Activated CD4-positive, alpha-beta T cell treated with anti-CD3 and anti-CD28 coated beads for 36 hours (primary cell): ENCODE measurements at places on chromosomes 5 and 9. TPM values are rescaled to one million over a fixed set of nuclear protein-coding genes. Genes with fewer than 3 reads are reported as not detected.

The LHX3 gene
- not detected for total RNA-seq

The ARL14EPL gene
- not detected for total RNA-seq

The ACSL6 gene
- 3.1 TPM for total RNA-seq

The GPR150 gene
- total RNA-seq = 0.37 TPM

The NMUR2 gene
- not detected for total RNA-seq

The ZBED3 gene
- 2.9 TPM for total RNA-seq

The ANKDD1B gene
- 0.21 TPM for total RNA-seq

The PCDHGA12 gene
- total RNA-seq = 0.09 TPM

The DNAH5 gene
- total RNA-seq = not detected

The PCDHA1 gene
- not detected for total RNA-seq

GRCh38 chr5:8500426-8500825 lies 631.5 kb downstream of the MTRR start:
- no peak overlapping the region for H3K27ac ChIP-seq
- H3K4me3 ChIP-seq = no peak overlapping the region
- DNase-seq = no peak
- no peaks in the 10 kb centered on the region for H3K27me3 ChIP-seq

GRCh38 chr9:99509900-99510535 lies 287.9 kb downstream of the SEC61B start:
- no peak overlapping the region for H3K4me3 ChIP-seq
- DNase-seq = no peak
- no peak overlapping the region for H3K27ac ChIP-seq

- peaks cover 8% of the 10 kb centered on the region for H3K4me1 ChIP-seq
- H3K36me3 ChIP-seq = peaks cover 48% of the 10 kb centered on the region
Observed at GRCh38 chr9:33273972-33274328, 9.1 kb downstream of the CHMP5 start.

DNA sequence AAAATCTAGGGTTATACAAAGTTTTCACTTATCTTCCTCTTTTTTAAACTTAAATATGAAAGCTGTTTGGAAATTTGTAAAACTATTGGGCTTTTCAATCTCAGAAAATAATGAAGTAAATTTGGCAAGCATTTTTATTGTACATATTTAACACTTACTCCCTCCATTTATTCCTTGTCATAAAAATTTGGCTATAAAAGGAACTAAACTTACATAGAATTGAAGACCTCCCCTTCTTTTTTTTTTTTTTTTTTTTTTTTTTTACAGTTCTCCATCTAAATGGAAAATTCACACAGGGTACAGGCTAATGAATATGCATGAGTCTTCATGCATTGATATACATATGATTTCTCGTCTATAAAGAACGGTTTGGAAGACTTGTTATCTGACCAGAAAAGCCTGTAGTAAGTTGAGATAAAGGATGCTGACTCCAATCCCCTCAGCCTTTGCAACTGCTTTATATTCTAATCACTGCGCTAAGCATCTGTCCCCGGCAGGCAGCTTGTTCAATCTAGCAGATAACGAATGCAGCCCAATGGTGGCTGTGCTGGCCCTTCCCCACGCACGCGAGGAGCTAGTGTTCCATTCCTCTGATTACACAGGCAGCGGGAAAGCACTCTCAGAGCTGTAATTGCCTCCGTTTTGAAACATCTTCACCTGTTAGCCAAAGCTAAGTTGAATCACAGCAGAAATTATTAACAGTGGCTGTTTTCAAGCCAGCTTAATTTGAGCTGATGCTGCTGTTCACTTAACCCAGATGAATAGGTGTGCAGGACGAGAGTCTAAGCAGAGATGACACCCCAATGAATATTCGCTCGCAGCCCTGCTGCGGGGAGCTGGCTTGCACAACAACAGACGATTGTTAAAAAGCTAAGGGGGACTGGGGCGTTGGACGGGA lies 453.8 kb upstream of the ZNF608 start:
- no peak overlapping the region for H3K4me3 ChIP-seq
- no peak overlapping the region for H3K27ac ChIP-seq

DNA sequence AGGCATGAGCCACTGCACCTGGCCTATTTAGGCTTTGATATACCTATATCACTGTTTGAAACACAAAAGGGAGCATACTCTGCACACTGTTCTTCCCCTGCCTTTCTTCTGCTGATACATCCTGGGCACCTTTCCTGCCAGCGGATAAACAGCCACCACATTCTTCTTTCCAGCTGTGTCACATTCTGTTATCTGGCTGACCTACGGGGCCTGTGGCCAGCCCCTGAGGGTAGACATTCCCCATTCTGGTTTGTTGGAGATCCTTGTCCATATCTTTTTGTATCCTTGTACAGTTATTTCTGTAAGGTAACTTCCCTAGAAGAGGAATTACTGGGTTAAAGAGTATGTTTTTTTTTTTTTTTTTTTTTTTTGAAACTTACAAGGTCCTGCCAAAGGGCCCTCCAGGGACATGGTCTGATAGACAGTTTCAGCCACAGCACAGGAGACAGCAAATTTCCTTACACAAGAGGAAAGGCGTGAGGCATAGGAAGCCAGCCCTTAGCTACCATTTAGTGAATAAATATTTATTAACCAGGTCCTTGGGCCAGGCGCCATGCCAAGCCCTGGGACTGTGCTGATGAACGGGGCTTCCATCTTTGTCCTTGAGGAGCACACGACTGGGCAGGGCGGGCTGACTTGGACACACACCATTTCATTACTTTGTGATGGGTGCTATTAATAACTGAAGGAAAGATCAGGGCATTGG lies 57.8 kb downstream of the ERGIC1 start:
- no peak overlapping the region for H3K27ac ChIP-seq
- H3K27me3 ChIP-seq = no peaks in the 10 kb centered on the region
- peaks cover 3% of the 10 kb centered on the region for H3K36me3 ChIP-seq
- no peaks in the 10 kb centered on the region for H3K4me1 ChIP-seq
- no peak for DNase-seq
- no peak overlapping the region for H3K4me3 ChIP-seq

DNA sequence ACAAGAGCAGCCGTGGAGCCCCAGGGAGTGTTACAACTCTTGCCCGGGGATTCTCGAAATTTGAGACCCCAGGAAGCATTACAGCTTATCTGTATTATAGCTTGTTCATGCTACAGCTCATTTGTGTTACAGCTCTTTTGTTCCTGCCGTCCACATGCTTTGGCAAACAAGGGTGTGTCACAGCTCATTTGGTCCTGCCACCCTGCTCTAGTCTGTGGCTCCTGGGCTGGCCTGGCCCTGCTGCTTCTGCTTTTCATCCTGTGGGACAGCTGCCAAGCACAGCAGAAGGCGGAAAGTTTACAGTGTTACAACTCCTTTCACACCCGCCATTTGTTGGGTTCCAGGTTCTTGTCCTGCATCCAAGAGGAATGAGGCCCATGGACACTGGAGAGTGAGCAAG lies 685.0 kb downstream of the SLCO4C1 start:
- no peaks in the 10 kb centered on the region for H3K4me1 ChIP-seq
- no peak for DNase-seq
- H3K4me3 ChIP-seq = no peak overlapping the region
- no peak overlapping the region for H3K27ac ChIP-seq

DNA sequence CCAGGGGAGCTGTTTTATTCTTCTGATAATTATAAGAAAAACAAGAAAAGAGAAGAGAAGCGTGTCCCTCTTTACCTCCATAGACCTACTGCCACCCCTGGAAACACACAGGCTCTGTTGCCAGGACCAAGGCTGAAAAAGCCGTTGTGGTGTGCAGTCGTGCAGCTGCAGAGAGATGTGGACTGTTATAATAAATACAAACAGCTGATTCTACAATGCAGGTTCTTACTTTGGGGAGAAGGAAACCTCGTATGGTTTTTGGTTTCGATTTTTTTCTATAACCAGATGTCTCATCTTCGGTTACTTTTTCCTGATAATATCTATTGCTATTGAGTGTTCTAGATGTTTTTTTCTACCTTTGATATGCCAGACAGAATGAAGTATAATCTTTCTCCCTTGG lies 28.1 kb downstream of the FYB1 start:
- peak overlapping the region; percentile 59 for H3K4me3 ChIP-seq
- H3K27me3 ChIP-seq = no peaks in the 10 kb centered on the region
- no peak for DNase-seq
- peaks cover 11% of the 10 kb centered on the region for H3K36me3 ChIP-seq

- DNase-seq = no peak
- H3K4me1 ChIP-seq = no peaks in the 10 kb centered on the region
- H3K36me3 ChIP-seq = no peaks in the 10 kb centered on the region
- no peak overlapping the region for H3K4me3 ChIP-seq
- H3K27ac ChIP-seq = no peak overlapping the region
- no peaks in the 10 kb centered on the region for H3K27me3 ChIP-seq
Observed at GRCh38 chr5:9878206-9878605, 248.1 kb upstream of the TAS2R1 start.

GRCh38 chr5:68140763-68141162 lies 74.8 kb upstream of the PIK3R1 start:
- no peak for DNase-seq
- H3K27ac ChIP-seq = no peak overlapping the region
- H3K4me3 ChIP-seq = no peak overlapping the region
- no peaks in the 10 kb centered on the region for H3K27me3 ChIP-seq
- peaks cover 4% of the 10 kb centered on the region for H3K4me1 ChIP-seq
- H3K36me3 ChIP-seq = no peaks in the 10 kb centered on the region

DNA sequence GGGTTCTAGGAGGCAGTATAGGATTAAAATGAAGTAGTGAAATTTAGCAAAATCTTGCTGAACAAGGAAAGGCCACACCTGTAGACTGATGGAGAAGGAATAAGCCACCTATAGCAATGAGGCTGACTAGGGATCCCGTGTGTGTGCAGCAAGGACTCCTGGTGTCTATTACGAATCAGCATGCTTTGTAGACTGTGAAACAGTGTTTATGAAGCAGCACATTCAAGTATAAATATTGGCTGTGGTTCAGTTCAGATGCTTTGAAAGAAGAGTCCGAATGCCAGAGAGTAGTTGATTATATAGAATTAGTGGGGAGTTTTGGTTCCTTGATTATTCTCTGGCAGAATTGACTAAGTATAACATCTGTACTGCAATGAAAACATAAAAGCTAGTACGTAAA lies 41.8 kb downstream of the CAST start:
- H3K4me3 ChIP-seq = peak overlapping the region; percentile 91
- H3K27me3 ChIP-seq = no peaks in the 10 kb centered on the region
- DNase-seq = no peak
- no peaks in the 10 kb centered on the region for H3K36me3 ChIP-seq
- peaks cover 54% of the 10 kb centered on the region for H3K4me1 ChIP-seq

GRCh38 chr5:177130211-177131018 lies 3.2 kb upstream of the NSD1 start:
- no peak overlapping the region for H3K4me3 ChIP-seq
- peaks cover 28% of the 10 kb centered on the region for H3K4me1 ChIP-seq
- no peak overlapping the region for H3K27ac ChIP-seq
- no peaks in the 10 kb centered on the region for H3K27me3 ChIP-seq
- H3K36me3 ChIP-seq = peaks cover 10% of the 10 kb centered on the region

GRCh38 chr5:61089351-61089750 lies 72.9 kb downstream of the SMIM15 start:
- peaks cover 2% of the 10 kb centered on the region for H3K4me1 ChIP-seq
- no peak overlapping the region for H3K27ac ChIP-seq
- no peaks in the 10 kb centered on the region for H3K27me3 ChIP-seq
- DNase-seq = no peak
- peaks cover 38% of the 10 kb centered on the region for H3K36me3 ChIP-seq

GRCh38 chr9:121207371-121207940 lies 5.8 kb upstream of the RAB14 start:
- H3K4me1 ChIP-seq = peaks cover 19% of the 10 kb centered on the region
- DNase-seq = no peak
- H3K4me3 ChIP-seq = no peak overlapping the region
- H3K36me3 ChIP-seq = no peaks in the 10 kb centered on the region
- H3K27me3 ChIP-seq = no peaks in the 10 kb centered on the region

- H3K36me3 ChIP-seq = peaks cover 13% of the 10 kb centered on the region
- peaks cover 8% of the 10 kb centered on the region for H3K4me1 ChIP-seq
- H3K4me3 ChIP-seq = peak overlapping the region; percentile 96
Observed at GRCh38 chr5:69188811-69189161, 597 bp upstream of the CENPH start.

- no peak overlapping the region for H3K4me3 ChIP-seq
- DNase-seq = peak; percentile 64
- H3K4me1 ChIP-seq = peaks cover 26% of the 10 kb centered on the region
- peaks cover 3% of the 10 kb centered on the region for H3K36me3 ChIP-seq
Observed at GRCh38 chr9:37104183-37104889, 16.0 kb upstream of the ZCCHC7 start.

GRCh38 chr5:139797856-139798510 lies 2.4 kb downstream of the PSD2 start:
- H3K36me3 ChIP-seq = no peaks in the 10 kb centered on the region
- H3K27me3 ChIP-seq = peaks cover 57% of the 10 kb centered on the region
- peaks cover 2% of the 10 kb centered on the region for H3K4me1 ChIP-seq
- no peak overlapping the region for H3K27ac ChIP-seq
- H3K4me3 ChIP-seq = no peak overlapping the region

GRCh38 chr5:150141544-150142184 lies 14.0 kb downstream of the PDGFRB start:
- H3K4me1 ChIP-seq = no peaks in the 10 kb centered on the region
- H3K4me3 ChIP-seq = no peak overlapping the region
- no peak overlapping the region for H3K27ac ChIP-seq
